ENCODE measurements at places on chromosomes 2 and 18.

DNA sequence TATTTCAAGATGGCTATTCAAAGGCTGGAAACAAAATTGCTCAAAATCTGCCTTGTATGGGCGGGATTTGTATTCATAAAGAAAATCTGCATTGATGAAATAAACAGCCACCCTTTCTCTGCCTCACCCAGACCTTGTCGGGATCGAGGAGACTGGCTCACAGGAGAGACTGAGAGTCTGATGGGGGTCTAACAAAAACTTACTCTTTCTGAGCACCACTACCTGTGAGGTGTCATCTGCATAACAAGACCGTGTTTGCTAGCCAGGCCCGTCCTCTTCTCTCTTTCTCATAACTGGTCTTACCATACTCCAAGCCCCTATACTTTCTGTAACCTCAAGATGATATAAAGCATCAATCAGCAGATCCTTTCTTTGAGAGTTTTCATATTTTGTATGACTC, 115.6 kb downstream of the INO80D start:
- no peak for DNase-seq

GRCh38 chr18:48294899-48295585, 114.1 kb downstream of the ZBTB7C start:
- DNase-seq: no peak

DNA sequence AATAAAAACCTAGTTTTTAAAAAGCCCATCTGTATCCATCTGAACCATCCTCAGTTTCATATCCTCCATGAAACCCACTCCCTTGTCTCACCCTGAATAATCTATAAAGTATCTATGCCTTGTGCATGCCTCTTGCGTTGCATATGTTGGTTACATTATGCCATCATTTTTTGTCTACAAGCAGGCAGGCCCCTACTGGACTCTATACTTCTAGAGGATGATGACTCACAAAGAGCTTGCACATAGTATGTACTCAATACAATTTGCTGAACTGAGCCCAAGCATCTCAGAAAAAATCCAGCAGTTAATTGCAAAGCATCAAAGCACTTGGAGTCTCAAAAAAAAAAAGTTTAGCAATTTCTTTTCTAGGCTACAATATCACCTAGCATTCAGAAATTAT, 95.6 kb downstream of the DYM start:
- no peak for DNase-seq

DNA sequence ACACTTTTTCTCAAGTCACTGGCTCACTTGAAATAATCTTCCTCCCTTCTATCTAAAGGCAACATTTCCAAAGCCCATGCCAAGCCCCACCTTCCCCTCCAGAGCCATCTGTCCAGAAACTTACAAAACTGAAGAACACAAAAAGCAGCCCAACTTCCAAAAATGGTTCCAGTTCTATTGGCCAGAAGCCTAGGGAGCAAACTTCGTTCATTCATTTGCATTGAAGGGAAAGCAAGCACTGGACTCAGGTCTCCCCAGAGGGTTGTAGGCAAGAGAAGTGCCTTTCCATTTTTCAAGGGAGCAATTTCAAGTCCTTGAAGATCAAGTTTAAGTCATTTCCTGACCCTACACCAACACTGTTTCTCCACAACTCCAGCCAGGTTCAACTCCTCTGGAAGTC, 585.0 kb downstream of the BCL11A start:
- no peak for DNase-seq

- DNase-seq: no peak
These were observed 51.5 kb downstream of the TMEM18 start for GRCh38 chr2:625415-626333.

DNA sequence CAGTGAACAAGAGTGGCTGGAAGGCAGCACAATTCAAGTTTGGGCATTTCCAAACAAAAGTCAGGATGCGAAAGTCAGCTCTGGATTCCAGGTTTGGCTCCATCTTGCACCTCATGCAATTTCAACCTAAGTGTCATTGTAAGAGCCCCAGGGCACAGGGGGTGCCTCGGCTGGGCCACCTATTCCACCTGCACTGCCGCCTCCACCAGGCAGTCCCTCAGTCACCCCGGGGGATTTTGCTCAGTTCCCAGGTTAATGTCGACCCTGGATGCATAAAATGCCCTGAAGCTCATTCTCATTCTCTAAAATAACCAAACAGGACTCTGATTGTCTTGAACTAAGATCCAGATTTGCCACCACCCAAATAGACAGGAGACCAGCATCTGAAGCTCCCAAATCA, 77.6 kb downstream of the EDAR start:
- no peak for DNase-seq

- DNase-seq: no peak
These were observed 233.3 kb downstream of the FAM210A start for GRCh38 chr18:13493079-13493478.

DNA sequence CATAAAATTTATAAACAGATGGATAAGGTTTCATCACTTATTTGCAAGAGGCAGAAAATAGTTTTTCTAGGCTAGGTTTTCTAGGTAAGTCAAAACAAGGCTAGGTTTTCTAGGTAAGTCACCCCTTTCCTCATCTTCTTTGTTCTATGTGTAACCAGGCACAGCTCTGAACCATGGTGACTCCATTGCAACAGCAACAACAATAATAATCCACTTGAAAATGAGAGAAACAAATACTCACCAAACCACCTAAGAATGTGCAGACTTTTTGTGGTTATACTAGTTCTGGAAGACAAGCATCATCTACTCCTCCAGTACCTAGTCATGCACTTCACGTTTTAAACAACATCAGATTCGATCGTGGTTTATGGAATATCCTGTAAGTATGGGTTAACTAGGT, 237.4 kb upstream of the ACVR2A start:
- no peak for DNase-seq

All from thymus (tissue), 14 donors.